ENCODE measurements at places on chromosomes 1 and 21.

DNA sequence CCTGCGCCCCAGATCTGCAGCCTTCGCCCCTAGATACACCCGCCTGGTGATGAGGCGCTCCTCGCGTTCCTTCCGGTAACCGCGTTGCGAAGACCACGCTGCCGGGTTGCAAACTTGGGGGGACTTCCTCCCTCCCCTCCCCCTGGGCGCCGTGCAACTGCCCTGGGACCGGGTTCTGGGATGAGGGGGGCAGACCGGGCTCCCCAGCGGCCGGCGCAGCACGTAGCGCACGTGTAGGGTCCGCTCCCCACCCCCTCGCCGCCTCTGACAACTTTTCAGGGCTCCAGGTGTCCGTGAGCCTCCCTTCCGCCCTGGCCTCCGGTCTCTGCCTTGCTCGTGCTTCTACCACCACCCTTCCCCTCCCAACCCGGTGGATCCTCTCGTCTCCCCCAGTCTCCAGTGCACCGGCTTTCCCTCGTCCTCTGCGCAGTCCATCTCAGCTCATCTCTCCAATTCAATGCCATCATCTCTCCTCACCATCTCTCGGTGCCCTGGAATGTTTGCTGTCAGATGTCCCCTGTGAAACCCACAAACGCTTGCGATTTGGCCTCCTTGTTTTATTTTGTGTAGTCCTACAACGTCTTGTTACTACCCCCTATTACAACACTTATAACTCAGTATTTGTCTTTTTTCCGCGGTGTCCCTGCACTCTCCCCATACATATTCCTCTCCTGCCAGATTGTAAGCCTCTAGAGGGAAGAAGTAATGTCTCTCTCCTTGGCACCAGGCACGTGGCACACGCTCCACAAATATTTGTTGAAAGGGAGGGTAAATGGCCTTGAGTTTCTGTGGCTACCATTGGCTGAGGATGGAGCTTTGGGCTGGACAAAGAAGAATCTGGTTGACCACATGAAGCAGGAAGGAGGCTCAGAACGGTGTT lies 782 bp downstream of the PCAT6 start:
- no peak for DNase-seq

DNA sequence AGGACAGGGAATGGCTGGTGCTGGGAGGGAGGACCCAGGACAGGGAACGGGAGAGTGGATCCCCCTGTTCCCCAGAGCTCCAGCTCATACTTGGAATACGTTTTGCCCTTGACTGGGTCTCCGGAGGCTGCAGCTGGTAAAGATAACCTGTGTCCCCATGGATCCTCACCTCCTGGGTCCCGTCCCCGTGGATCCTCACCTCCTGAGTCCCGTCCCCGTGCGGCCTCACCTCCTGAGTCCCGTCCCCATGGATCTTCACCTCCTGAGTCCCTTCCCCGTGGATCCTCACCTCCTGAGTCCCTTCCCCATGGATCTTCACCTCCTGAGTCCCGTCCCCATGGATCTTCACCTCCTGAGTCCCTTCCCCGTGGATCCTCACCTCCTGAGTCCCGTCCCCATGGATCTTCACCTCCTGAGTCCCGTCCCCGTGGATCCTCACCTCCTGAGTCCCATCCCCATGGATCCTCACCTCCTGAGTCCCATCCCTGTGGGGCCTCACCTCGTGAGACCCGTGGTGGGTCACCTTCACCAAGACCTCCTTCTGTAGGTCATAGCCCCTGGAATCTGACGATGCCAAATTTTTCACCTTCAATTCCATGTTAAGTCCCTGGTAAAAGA lies 61.4 kb downstream of the SCCPDH start:
- no peak for DNase-seq

- peak; percentile 41 for DNase-seq
Observed at GRCh38 chr21:31180256-31181081, 142.2 kb upstream of the KRTAP19-8 start.

DNA sequence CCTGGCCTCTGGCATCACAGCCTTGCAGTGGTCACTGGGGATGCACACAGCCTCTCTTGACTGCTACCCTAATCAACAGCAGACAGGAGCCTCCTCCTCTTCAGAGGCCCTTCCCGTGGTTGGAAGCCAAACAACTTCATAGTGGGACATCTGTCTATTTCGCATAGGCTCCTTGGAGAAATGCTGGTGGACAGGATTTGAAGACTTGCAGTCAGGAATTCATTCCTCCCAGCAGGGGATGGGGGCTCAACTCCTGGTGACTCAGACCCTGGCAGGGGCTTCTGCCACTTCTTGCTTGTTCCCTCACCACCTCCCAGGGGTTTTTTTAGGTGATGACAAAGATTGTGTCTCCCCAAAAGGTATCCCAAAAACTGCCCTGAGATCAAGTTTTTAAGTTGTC lies 191.7 kb upstream of the CAMK1G start:
- DNase-seq = no peak

- no peak for DNase-seq
Observed at GRCh38 chr1:204882479-204882878, 11.8 kb downstream of the NFASC start.

DNA sequence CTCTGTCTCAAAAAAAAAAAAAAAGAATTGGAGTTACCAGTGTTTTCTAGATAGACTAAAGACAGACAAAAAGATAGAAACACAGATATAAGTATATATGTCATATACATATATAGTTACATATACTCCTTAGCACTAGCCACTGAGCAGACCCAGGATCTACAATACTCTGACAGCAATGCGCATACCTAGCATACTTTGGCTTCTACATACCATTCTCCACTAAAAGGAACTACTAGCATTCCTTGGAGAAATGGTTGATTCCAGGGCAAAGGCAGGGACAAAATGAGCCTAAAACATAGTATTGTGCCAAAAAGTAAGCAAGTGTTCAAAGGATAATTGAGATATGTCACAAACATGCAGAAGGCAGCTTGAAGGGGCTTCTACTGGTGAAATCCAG lies 22.7 kb downstream of the SYNJ1 start:
- DNase-seq = no peak

DNA sequence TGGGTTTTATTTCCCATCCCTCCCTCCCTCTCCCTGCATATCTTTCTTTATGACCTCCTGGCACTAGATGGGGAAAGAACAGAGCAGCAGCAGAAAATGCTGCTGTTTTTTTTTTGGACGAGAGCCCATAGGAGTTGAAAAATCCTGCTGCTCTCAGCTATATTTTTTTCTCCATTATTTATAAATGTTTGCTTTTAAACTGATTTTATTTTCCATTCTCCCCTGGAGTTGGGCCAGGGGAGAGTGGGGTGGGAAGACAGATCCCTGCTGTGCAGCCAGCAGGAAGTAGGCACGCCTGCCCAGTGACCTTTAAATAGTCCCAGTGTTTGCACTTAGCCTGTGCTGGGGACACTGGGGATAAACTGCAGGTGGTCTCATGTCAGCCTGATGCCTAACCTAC lies 17.4 kb downstream of the SFT2D2 start:
- no peak for DNase-seq

DNA sequence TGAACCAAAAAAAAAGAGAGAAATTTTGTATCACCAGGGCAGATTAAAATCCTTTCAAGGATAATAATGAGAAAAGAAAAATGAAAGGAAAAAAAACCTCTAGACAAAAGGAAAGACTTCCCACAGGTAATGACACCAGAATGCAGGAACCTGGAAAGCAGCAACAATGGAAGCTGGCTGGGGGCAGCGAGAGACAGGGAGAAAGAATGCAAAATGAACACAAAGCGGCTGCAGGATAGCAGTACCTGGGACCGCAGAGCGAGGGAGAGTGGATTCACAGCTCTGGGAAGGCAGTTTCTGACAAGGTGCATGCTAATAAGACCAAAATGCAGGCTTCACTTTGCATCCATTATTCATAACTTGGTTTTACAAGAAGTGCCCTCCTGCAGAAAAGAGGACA lies 349.0 kb downstream of the SIPA1L2 start:
- DNase-seq = no peak

DNA sequence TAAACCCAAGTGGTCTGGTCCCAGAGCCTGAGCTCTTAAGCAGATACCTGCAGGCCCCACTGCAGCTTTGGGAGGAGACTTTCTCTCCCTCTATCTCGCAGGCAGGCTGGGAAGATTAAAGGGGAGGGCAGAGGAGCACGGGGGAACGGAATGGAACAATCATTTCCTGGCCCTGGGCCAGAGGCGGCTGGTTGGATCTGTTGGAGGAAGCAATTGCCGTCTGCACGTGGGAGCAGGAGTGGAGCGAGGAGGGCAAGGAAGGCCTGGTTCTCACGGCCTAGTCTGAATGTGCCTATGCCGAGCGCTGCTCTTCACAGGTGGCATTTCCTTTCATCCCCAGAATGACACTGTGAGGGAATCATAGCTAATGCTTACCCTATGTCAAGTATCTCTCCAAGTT lies 23.7 kb downstream of the NKAIN1 start:
- DNase-seq = peak; percentile 91

GRCh38 chr1:148363439-148363810 lies 119.7 kb downstream of the PPIAL4G start:
- no peak for DNase-seq

- no peak for DNase-seq
Observed at GRCh38 chr1:218473522-218473921, 128.4 kb downstream of the TGFB2 start.

DNA sequence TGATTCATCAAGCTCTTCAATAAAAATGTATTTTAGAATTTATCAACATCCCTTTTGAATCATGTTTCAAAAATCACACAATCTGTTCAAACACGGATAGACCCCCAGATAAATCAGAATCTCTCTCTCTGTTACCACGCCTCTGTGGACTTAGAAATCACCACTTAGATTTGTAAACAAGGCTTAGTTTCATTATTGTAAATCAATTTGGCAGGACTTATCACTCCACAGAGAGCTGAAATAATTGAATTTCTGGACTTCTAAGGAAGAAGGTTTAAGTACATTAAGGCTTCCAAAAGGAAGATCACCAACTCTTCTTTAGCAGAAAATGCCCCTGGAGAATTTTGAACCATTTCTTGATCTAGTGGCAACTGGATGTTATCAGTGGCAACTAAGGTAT lies 100.4 kb downstream of the APP start:
- DNase-seq = no peak

DNA sequence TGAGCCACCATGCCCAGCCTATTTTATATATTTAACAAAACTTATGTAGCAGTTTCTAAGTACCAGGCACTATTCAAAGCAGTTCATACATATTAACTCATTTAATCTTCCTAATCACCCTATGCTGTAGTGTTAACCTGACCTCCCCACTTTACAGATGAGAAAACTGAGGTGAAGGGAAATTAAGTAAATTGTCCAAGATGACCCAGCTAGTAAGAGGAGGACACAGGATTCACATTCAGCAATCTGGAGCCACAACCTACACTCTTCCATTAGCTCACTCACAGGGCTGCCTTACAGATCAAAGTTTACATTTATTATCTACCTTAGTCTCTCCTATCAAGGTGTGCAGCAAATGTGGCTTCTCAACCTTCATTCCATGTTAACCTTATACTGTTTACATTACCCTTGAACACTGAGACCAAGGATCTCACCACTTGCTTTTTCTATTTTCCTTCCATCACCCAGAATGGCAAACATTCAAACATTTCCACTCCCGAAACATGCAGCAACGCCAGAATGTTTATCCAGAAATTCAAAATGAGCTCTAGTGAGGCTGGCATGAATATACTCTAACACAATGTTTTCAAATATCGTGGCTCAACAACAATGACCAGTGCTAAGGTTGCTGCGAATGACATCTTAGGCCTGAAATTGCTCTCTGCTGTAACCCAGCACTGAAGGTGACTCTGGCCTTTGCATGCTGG lies 24.5 kb downstream of the HIVEP3 start:
- DNase-seq = no peak
